ENCODE measurements at places on chromosomes 5 and 9. TPM values are rescaled to one million over a fixed set of nuclear protein-coding genes. Genes with fewer than 3 reads are reported as not detected.

GRCh38 chr5:166240705-166241104 lies 2050.7 kb upstream of the WWC1 start:
- no peak for DNase-seq

GRCh38 chr9:16030528-16031185 lies 477.8 kb downstream of the CCDC171 start:
- DNase-seq: peak; percentile 66

- no peak for DNase-seq
Observed at GRCh38 chr9:98413084-98413483, 157.6 kb upstream of the TBC1D2 start.

DNA sequence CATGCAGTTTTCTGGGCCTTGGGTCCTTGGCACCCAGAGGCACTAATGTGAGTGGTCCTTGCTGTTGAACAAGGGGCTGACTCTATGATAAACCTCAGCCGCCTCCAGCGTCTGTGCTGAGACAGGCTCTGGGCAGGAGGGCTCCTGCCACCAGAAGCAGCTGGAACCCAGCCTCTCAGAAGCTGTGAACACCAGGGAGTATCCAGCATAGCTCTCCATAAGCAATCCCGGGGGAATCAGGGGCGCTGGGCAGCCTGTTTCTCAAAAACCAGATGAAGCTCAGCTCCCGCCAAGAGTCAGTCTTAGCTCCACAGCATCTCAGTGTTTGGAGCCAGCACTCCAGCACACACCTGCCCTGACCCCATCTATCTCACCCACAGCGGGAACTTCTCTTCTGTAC lies 170.2 kb downstream of the HSPA4 start:
- DNase-seq: no peak

DNA sequence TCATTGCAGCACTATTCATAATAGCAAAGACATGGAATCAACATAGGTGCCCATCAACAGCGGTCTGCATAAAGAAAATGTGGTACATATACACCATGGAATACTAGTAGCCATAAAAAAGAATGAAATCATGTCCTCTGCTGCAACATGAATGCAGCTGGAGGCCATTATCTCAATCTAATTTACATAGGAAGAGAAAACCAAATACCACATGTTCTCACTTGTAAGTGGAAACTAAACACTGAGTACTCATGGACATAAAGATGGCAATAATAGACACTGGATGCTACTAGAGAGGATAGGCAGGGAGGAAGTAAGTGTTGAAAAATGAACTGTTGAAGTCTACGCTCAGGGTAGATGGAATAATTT lies 203.9 kb upstream of the CDH9 start:
- DNase-seq: no peak

- DNase-seq: no peak
Observed at GRCh38 chr9:90301277-90301653, 341.4 kb downstream of the DIRAS2 start.

DNA sequence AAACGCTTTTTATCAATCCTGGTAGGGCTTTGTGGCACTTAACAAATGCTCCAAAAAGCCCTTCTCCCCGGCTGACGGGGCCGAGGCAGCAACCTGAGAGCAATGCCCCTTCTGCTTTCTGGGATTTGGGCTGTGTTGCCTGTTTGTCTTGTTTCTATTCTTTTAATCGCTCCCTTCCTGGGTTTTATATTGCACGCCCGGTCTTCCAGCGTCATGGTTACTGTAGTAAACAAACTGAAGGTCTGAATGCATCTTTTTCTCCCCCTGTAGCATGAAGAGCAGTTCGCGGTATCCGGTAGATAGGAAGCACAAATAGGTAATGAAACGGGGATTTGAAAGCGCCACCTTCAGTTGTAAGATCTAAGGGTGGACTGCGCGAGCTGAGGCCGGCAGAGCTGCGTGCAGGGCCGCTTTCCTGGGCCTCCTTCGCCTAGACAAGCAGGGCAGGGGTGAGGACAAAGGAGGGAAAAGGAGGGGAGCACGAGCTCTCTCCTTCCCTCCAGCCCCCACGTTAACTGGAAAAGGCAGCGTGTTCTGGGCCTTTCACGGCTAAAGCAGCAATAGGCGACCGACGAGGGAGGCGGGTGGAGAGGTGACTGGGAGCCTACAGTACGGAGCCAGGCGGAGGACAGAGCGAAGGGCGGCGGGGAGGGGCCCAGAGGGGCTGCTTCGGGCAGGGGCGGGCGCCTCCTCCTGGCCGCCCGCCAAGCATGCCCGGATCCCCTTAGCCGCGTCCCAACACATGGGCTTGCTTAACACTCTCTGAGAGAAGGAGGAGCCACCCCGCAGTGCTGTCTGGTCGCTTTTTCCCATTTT lies 49.3 kb upstream of the ZNF366 start:
- peak; percentile 39 for DNase-seq

- no peak for DNase-seq
Observed at GRCh38 chr5:175001876-175002645, 277.7 kb downstream of the MSX2 start.

- no peak for DNase-seq
Observed at GRCh38 chr5:53890490-53890889, 330.1 kb downstream of the NDUFS4 start.

- DNase-seq: no peak
Observed at GRCh38 chr5:36611520-36612274, 5.3 kb downstream of the SLC1A3 start.

DNA sequence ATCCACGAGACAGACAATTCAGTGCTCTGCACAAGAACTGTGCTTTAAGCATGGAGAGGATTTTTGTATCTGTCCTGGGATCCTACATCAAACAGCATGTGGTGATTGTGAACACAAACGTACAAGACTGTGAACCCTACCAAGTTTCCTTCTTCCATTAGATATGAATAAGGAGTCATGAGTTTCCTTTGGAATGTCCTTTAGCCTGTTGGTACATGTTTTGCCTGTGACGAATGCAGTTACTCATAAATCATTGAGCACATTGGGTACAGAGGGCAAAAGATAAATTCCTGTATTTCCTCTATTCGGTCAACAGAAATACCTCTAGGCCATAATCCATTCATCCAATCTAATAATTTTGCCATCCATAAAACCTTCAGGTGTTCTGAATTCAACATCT lies 61.5 kb downstream of the FXN start:
- no peak for DNase-seq

GRCh38 chr5:142327111-142327842 lies 2.5 kb upstream of the SPRY4 start:
- DNase-seq: no peak

DNA sequence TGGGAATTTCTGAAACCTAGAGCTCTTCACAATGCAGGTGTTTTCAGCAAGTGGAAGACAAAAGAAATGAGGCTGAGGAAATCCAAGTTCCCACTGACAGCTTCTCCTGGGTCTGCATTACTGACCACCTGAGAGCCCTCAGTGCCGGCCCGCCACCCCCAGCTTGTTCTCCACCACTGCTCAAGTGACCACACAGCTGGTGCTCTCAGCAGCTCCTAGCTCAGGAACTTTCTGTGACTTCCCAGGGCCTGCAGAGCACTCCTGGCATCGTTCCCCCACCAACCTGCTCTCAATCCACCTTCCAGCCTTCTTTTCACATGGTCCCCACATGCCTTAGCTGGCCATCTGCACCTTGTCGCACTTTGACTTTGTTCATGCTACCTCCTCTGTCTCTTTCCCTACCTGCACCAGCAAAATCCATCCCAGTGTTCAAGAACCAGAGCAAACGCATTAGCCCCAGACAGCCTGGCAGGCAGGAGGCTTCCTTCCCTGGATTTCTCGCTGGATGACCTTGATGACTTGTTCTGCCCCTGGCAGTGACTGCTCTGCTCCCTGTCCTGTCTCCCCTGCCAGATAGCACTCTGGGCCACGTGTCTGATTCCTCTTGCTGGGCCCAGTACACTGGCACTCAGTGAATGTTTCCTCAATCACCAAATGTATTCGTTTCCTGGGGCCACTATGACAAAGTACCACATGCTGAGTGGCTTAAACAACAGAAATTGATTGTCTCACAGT lies 35.1 kb upstream of the NANS start:
- no peak for DNase-seq

GRCh38 chr9:83154821-83155220 lies 91.9 kb upstream of the RASEF start:
- DNase-seq: no peak

DNA sequence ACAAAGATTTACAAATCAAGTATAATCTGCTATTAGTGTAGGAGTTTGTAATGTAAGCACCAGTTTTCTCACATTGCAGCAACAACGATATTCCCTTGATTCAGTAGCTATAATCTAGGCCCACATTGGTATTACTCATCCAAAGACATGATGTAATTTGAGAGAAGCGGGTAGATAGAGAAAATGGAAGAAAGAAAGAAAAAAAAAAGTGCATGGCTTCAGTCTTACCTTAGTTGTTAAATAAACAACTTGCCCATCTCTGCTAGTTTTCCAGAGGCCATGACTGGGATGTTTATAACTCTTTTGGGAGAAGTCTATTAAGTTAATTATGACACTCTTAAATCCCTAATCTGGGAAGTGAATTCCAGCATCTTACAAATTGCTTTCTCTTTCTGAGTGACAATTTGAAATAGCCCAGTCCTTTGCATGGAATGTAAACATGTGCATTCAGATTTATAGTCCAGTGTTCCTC lies 2.8 kb downstream of the MELK start:
- DNase-seq: no peak

GRCh38 chr5:87645224-87645623 lies 232.5 kb upstream of the CCNH start:
- DNase-seq: no peak

DNA sequence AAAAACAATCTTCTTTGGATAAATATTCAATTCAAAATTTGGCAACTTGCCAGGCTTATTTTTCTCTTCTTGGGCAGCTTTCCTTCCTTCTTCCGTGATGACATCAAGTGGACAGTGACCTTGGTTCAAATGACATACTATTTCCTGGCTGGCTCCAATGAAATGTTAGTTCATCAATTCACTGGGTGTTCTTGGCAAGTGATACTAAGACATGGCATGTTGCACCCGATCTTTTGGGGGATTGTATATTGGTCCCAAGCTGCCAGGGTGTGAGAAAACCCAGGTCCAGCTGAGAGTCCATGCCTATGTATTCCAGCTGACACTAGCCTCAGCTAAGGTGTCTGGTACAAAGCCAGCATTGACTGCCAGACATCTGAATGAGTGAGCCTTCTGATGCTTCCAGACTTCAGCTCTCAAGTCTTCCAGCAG lies 252.9 kb downstream of the MAT2B start:
- no peak for DNase-seq

DNA sequence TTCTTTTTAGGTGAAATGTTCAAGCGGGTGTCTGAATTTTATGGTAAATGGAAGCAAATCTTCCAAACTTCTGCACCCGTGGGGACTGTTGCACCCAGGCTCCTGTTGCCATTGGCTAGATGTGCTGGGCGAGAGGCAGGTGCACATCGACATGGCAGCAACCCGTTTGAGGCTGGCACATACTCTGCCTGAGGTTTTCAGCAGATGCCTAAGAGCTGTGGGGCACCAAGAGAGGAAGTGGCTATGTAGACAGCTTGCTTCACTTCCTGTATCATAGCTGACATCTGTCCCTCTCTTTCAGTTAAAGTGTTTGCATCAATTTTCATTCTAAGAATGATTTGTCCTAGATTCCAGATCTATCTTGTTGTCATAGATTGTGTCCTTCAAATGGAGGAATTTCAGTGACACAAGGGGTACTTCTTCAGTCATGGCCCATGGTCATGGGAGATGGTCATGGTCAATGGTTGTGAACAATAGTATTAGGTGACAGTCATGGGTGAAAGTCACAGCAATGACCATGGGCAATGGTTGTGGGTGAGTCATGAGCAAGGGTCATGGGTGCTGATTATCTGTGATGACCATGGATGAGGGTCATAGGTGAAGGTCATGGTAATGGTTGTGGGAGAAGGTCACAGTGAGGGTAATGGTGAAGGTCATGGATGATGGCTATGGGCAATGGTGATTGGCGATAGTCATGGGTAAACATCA lies 115.1 kb upstream of the IRX4 start:
- DNase-seq: no peak

- DNase-seq: no peak
Observed at GRCh38 chr5:172445866-172446265, 8.5 kb downstream of the SH3PXD2B start.

DNA sequence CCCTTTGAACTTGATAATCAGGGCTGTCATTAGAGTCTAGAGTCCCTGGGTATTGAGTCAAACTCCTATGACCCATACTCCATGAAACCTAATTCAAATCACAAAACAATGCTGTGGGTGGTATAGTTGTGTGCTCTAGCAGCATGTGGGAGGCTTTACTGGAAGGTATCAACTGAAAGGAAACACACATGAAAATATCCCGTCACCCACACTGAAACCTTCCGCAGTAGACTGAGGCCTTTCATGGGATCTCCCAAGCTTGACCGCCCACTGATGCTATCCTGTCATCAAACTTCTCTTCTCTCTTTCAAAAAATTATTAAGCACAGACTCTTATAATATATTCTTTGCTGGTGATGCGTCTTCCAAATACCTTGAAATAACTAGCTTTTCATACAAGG lies 569.1 kb upstream of the MEF2C start:
- DNase-seq: no peak

DNA sequence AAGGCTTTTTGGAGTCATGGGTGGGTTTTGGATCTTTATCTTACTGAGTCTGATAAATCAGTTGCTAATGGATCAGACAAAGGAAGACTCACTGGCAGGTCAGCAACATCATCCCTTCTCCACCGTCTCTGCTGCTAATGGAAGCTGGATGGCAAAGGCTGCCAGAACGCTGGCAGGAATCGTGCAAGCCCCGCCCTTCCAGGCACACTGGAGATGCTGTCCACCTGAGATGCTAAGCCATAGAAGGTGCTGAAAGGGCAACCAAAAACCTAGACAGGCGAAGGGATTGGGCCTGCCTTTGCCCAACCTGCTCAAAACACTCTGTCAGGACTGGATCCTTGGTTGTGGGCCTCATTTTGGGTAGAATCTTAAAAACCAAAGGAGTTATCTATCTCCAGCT lies 139.5 kb upstream of the FSTL4 start:
- no peak for DNase-seq

DNA sequence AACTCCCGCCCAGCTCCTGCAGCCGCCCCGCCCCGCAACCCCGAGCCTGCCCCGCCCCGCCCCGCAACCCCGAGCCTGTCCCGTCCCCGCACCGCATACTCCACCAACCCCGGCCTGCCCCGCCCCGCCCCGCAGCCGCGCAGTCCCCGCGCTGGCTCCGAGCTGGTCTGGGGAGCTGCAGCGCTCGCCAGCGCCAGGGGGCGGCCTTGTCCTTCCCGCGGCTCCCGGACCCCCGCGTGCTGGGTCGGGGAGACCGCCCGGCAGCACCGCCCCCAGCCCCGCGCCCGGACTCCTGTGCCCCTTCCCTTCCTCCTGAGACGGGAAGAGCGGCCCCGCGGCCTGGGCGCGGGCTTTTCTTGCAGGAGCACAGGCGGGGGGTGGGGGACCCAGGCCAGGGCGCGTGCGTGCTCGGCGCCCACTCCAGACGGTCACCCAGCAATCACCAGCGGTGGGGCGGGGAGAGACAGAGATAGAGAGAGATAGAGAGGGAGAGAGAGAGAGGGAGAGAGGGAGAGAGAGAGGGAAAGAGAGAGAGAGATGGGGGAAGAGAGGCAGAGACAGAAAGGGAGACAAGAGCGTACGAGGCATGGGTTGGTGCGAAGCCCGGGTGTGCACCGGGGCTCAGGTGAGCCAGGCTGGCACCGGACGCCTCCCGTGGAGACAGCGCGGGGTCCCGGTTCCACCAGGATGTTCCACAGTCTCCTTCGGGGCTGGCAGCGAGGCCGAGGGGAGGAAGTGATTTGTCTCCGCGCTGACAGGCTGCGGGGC lies 14.7 kb upstream of the TMEM250 start:
- peak; percentile 39 for DNase-seq

The TYRP1 gene
- not detected for total RNA-seq

The SLC28A3 gene
- total RNA-seq: not detected

The GCNT4 gene
- 2.1 TPM for total RNA-seq

The GBGT1 gene
- total RNA-seq: 4.1 TPM

The CTXN3 gene
- not detected for total RNA-seq

The PROB1 gene
- 5.2 TPM for total RNA-seq

The OR2S2 gene
- not detected for total RNA-seq

The HACD4 gene
- 13.3 TPM for total RNA-seq

The F12 gene
- 3.5 TPM for total RNA-seq

Measured in activated CD8-positive, alpha-beta T cell treated with anti-CD3 and anti-CD28 coated beads, Interleukin-2, amount 10 ng/mL, durations not matched to agents 7 days and 5 days (primary cell).